ENCODE measurements at places on chromosomes 4 and X.

- no peak for DNase-seq
Observed at GRCh38 chrX:23907111-23907497, 634 bp downstream of the APOO start.

GRCh38 chr4:25835384-25835783 lies 27.4 kb downstream of the SEL1L3 start:
- no peak for DNase-seq

- peak; percentile 3 for DNase-seq
Observed at GRCh38 chrX:5965406-5965805, 263.3 kb downstream of the NLGN4X start.

GRCh38 chr4:80586716-80587115 lies 251.2 kb downstream of the CFAP299 start:
- no peak for DNase-seq

DNA sequence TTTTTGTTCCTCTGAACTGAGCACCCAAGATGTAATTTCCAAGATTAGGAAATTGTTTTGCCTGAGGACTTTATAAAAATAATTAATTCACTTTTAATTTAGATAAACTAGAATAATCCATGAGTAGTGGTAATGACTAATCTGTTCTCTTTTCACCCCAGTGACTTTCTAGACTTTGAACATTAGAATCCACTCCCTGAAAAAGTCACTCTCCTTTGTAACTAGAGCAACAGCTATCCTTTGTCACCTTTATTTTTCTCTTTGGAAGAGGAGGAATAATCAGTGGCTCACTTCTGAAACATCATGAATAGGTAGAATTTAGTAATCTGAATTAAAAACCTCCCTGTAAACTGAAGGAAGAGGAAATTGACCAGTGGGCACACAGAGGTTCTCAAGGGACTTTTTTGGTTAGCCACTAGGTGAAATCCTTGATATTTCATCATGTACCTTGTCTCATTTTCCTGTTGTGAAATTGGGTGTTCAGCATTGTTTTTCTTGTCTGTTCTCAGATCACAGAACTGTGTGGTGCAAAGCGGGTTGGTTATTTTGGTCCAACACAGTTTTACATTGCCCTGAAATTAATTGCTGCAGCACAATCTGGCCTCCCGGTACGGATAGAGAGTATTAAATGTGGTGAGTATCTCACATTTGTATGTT lies 59.4 kb downstream of the REPS2 start:
- no peak for DNase-seq

GRCh38 chr4:168319486-168320019 lies 1.0 kb upstream of the DDX60 start:
- no peak for DNase-seq

- DNase-seq = peak; percentile 24
Observed at GRCh38 chrX:108537005-108537404, 97.4 kb downstream of the COL4A5 start.

DNA sequence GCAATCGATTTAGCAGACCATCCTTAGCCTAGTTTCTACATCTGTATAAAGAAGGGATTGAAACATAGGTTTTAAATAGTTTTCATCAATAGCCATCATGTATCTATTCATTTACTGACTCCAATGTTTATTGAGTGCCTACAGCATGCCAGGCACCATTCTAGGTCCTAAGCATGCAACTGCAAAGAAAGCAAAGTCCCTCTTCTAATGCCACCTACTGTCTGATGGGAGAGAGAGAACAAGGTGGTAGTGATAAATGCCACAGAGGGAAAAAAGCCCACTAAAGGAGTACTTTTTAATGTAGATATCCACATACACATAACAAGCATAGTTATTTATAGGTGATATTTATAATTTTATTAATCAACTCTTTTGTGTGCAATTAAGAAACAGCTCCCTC lies 67.6 kb upstream of the PPARGC1A start:
- DNase-seq = no peak

- peak; percentile 49 for DNase-seq
Observed at GRCh38 chrX:40013266-40014195, 84.2 kb downstream of the BCOR start.

DNA sequence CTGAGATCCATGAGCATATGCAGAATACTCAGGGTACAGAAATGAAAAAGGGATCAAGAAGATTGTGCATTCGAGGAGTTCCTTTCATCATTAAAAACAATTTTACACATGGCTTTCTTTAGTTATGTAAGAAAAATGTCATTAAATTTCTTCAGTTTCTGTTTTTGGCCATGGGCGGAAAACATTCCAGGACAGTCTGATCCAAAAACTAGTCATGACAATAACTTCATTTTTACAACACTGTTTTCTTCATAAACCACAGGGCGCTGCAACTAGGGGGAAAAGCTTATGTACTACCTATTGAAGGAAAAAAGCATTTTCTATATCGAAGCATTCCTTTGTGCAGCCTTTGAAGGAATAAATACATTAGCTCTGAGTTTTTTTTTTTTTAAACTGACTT lies 28.2 kb downstream of the IL13RA1 start:
- no peak for DNase-seq

GRCh38 chr4:112908511-112908910 lies 140.9 kb upstream of the ANK2 start:
- DNase-seq = no peak

DNA sequence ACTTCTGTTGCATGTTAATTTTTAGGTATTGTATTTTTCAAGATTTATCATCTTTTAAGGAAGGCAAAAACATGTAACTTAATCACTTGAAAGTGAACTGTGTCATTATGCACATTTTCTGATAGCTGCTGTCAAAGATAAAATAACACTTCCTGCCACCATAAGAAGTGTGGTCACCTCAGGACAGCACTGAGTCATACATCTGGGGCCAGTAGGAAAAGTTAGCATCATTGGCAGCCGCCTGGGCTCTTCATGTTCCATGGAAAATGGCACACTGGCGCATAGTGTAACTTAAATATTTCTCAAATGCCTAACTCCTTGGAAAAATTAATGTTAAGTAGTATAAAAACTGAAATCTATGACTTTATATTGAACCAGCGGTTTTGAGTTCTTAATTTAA lies 24.2 kb downstream of the CNKSR2 start:
- DNase-seq = no peak

DNA sequence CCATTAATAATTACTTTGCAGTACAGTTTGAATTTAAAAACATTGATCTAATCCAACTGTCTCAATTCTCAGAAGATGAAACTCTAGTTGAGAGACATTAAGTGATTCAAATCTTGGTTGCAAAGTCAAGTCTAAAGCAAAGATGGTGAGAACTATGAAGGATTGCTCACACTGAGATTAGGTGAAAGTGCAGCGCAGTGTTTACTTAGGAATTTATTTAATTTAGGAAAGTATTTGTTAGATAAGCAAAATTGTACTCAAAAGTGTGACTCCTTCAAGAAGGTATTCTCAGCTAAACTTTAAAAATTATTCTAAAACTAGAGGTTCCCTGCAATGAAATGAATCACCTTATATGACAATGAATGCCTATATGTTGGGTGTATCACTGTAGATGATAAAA lies 454.9 kb downstream of the PDGFC start:
- no peak for DNase-seq

DNA sequence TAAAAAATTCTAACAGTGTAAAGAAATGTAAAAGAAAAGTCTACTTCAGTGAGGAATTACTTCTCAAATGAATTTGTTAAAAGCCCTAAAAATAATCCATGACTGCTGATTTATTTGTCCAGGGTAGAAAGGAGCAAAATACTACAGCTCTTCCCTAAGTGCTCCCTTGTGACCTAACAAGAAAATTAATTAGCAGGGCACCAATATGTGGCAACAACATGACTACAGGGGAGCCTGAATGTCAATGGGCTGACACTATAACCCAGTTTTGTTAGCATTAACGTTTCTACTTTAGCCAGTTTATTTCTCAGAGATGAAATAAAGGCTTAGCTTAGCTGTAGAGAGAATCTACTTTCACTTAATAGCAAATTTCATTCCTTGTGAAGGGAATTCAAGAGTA lies 918.9 kb upstream of the EPHA5 start:
- DNase-seq = no peak

DNA sequence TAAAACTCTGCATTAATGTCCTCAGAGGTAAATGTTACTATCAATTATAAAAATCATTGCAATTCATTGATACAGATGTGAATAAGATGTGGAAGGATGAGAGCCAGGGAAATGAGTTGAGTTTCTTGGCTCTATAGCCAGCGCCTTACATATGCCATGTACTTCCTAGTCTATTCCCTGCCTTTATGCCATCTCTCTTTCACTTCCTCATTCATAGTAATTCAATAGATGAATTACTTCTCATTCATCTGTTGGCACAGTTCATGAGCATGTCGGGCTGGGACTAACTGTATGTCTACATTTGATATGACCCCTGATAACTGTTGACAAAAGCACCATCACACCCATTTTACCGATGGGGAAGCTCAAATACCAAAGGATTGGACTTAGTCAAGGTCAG lies 55.7 kb downstream of the LNX1 start:
- DNase-seq = no peak

- no peak for DNase-seq
Observed at GRCh38 chr4:38857354-38858096, 908 bp upstream of the TLR6 start.

Data from endothelial cell (in vitro differentiated cells).